Bronchial epithelial cell (primary cell): ENCODE measurements at places on chromosomes 11 and 22.
A peak's percentile ranks its signal among the peaks of the same experiment; 100 is the strongest.

DNA sequence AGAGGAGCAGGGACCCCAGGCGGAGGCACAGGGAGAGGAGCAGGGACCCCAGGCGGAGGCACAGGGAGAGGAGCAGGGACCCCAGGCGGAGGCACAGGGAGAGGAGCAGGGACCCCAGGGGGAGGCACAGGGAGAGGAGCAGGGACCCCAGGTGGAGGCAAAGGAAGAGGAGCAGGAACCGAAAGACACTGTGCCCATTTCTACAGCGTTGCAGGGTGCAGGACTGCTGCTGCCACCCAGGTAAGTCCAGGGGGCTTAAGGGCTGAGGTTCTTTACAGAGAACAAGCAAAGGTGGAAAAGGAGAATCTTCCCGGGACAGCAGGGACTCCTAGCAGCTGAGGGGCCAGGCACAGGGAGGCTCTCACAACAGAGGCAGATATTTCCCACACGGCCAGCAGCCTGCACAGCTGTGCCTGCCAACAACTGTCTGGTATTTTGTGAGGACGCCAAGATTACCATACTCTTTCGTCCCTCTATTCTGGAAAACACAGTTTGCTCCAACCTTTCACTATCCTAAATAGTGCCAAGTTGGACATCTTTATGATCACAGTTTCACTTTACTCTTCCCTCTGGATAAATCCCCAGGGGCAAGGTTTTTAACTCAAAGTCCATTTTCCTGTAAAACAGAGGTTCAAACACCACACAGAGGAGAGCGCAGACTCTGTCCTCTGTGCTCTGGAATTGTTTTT lies 39.4 kb downstream of the SHANK2 start:
- no peak for DNase-seq

- no peak for DNase-seq
These were observed 529.6 kb upstream of the LRRC4C start for GRCh38 chr11:41988951-41989572.

- DNase-seq = no peak
These were observed 5.6 kb upstream of the RBM4 start for GRCh38 chr11:66632952-66633351.

GRCh38 chr11:65317025-65317786 lies 2.5 kb downstream of the CDC42EP2 start:
- peak; percentile 80 for DNase-seq

GRCh38 chr11:102111011-102111786 lies 952 bp downstream of the YAP1 start:
- peak; percentile 58 for DNase-seq

GRCh38 chr11:72589802-72590761 lies 84.1 kb downstream of the PDE2A start:
- DNase-seq = peak; percentile 35

GRCh38 chr11:17300372-17300771 lies 23.8 kb downstream of the NUCB2 start:
- peak; percentile 54 for DNase-seq

- no peak for DNase-seq
These were observed 45.5 kb downstream of the ARRB1 start for GRCh38 chr11:75305993-75306392.

DNA sequence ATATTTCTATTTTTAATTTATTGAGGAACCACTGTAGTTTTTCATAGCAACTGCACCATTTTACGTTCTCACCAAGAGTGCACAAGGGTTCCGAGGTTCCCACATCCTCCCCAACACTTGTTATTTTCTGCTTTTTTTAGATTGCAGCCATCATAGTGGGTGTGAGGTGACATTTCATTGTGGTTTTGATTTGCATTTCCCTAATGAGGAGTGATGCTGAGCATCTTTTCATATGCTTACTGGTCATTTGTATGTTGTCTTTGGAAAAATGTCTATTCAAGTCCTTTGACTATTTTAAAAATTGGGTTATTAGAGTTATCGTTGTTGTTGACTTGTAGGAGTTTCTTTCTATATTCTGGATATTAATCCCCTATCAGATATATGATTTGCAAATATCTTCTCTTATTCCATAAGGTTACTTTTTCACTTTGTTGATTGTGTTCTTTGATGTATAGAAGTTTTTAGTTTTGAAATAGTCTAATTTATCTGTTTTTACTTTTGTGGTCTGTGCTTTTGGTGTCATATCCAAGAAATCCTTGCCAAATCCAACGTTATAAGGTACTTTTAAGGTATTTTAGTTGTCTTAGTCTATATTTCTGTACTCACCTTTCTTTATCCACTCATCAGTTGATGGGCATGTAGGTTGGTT lies 9.0 kb downstream of the NEAT1 start:
- DNase-seq = peak; percentile 19

GRCh38 chr22:30802202-30803166 lies 107.8 kb downstream of the OSBP2 start:
- peak; percentile 77 for DNase-seq

- no peak for DNase-seq
These were observed 29.7 kb upstream of the GNB1L start for GRCh38 chr22:19884161-19884953.

DNA sequence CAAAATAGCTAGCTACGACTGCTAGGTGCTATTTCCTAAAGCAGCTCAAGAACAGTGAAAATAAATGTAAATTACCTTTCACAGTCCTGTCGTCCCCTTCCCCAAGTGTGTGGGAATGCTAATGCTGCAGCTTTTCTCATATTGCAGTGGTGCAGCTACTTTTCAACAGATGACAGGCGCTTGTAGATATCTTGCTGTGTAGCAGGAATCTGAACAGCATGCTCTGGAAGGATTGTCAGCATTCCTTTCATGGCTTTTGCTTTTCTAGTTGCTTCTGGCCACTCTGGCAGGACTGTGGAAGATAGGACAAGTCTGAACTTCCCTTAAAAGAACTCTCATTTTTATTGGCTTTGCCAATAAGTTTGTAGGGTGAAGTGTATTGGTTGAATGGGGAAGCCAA lies 18.8 kb downstream of the FAR1 start:
- no peak for DNase-seq

GRCh38 chr11:87724358-87724757 lies 450.9 kb downstream of the RAB38 start:
- DNase-seq = no peak

DNA sequence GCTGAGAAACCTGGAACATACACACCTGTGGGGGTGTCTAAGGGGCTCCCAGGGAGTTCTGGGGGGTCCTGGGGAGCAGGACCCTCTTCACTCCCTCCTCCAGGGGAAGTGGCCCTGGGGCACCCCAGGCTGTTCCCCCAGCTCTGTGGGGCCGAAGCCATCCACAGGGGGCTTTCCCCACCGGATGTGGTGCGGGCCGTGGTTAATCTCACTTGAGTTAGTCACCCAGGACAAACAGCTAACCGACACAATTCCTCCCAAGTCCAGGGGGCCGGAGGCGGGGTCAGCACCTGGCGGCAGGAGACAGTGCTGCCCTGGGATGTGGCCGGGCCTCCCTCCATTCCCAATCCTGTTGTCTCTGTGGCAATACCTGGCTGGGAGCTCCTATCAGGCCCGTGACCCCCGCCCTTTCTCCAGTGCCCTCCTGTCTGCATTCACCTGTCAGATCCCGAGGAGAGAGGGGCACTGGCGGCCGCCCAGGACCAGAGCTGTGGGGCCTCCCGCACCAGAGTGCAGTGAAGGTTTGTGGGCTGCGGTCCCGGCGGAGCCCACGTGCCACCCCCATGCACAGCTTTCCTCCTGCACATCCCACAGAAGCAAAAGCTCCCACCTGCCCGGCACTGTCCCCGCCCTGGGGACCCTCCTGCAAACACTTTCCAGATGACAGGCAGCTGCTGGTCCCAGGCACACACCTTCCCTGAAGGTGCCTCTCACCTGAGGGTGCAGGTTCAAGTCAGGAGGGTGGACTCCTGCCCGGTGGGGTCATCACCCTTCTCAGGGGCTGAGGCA lies 5.2 kb upstream of the MUC5AC start:
- peak; percentile 15 for DNase-seq

DNA sequence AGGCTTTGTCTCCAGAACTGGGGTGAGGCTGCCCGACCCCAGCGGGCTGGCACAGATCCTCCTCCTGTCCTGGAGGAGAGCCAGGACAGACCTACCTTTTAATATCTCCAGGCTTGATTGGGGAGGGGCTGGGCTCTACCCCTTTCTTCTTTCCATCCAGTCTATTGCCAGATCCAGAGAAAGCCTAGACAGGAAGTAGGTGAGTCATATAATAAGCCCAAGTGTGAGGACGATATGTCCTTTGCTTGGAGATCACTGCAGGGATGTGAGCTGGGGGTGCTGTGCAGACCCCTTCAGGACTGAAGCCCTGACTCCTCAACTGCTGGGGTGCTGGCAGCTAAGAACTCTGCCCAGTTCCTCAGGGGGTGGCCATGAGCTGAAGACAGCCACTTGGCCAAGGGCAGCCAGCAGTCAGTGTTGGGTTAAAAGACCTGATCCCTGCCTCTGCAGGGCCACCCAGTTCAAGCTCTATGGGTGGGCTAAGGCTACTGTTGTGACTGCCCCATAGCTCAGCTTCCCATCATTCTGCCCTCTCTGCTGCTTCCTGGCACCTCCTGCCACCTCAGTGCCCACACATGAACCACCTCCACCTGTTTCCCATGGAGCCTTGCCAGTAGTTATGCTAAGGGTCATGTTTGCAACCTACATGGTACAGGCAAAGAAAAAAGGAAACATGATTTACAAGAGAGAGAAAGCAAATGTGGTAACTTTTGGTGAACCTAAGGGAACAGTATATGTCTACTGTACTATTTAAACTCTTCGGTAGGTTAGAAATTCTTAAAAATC lies 8.3 kb upstream of the C22orf39 start:
- DNase-seq = no peak

GRCh38 chr22:30183861-30184278 lies 62.7 kb downstream of the LIF start:
- DNase-seq = no peak

DNA sequence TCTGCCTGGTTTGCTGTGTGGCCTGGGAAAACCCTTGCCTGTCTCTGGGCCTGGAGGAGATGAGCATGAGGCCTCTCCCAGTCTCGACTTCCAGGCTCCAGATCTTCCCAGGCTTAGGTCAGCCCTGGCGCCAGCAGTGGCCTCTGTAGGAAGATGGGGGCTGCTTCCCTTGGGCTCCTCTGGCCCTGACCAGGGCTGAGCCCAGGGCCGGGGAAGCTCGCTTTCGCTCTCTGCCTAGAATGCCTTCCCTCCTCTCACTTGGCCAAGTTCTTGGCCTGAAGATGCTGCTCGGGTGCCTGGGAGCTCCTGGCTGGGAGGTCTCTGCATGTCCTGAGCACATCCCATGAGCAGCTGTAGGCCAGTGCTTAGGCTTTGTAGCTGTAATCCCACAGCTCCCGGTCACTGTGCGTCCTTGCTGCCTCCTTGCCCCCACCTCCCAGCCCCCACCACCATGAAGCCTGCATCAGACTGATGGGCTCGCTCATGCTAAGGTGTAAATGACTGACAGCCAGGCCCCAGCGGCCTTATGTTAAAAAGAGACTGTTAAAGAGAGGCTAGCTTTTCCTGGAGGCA lies 25.5 kb downstream of the SHISAL1 start:
- DNase-seq = no peak

- no peak for DNase-seq
These were observed 60.6 kb upstream of the RASD2 start for GRCh38 chr22:35479985-35480550.

DNA sequence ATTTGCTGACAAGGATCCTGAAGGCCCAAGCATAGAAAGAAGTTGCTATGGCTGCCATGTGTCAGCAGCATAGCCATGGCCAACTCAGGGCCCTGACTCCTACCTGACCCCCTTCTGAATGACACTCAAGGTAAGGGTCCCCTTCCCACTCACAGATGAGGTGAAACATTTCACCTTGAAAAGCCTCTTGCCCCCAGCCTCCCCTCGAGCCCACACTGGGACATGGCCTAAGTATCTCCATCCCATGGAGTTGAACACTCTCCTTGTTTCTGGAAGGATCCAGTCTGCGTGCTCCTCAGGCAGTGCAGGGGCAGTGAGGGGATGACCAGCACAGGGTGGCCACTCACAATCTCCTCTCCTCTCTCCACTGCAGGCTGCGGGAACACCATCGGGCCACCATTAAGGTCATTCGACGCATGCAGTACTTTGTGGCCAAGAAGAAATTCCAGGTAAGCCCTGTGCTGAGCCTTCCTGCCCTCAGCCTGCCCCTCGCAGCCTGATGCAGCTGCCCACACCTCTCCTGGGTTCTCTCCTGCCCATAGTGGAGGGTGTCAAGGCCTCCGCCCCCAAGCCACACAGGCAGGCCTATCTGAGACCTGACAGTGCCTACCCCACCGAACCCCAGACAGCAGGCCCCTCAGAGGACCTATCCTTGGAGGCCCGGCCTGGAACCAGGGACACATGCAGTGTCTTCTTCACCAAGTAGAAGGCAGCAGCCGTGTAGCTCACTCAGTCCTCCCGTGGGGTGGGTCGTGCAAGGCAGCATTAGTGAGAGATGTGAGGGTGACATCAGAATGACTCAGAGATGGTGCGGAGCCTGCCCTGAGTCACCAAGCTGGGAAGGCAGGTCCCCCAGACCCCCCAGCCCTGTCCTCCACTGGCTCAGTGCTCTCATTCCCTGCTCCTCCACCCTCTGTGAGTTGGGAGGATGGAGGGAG lies 68.9 kb upstream of the KCNQ1OT1 start:
- peak; percentile 79 for DNase-seq

DNA sequence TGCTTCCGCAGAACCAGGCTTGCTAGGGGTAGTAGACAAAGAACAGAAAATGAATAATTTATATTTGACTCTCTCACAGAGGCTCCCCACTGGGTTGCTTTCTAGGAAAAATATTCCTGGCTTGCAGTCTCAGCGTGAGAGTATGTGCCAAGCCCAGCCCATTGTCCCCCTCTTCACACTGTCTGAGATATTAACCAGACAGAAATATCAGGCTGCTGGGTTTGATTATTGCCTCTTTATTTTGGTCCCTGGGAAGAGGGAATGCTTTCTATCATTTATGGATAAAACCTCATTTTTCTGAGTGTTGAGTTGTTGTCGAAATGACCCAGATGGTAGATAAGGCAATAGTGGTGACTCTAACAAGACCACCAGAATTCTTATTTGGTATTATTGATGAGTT lies 367.9 kb downstream of the METTL15 start:
- DNase-seq = no peak

DNA sequence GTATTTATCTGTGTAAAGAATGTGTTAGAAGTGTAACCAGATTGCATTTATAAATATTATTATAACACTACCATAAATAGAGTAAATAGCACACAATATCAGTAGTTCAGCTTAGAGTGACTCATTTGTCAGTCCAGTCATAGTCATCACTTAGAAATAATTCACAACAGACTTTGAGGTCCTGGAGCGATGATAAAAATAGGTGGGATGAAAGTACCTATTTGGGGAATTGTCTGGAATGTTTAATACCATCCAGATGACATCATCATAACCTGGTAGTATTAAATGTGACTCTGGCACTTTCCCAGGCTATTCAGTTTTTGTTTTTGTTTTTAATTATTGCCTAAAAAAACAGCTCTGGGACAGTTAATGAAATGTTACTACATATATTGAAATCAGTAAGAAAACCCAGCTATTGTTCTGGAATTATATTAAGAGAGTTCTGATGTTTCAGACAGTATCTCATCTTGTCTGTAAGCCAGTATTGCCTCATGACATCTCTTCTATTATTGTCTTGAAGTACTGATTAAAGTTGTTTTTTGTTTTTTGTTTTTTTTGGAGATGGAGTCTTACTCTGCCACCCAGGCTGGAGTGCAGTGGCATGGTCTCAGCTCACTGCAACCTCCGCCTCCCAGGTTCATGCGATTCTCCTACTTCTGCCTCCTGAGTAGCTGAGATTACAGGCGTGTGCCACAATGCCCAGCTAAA lies 74.8 kb downstream of the SIK2 start:
- DNase-seq = peak; percentile 78

GRCh38 chr11:13367115-13367514 lies 89.5 kb downstream of the BMAL1 start:
- no peak for DNase-seq

- DNase-seq = no peak
These were observed 5.7 kb upstream of the FLI1 start for GRCh38 chr11:128688031-128688713.

- no peak for DNase-seq
These were observed 139.0 kb downstream of the BRD1 start for GRCh38 chr22:49688516-49689254.
